ENCODE measurements at places on chromosomes 12 and 14. TPM values are rescaled to one million over a fixed set of nuclear protein-coding genes. Genes with fewer than 3 reads are reported as not detected.

GRCh38 chr12:11497438-11497837, 102.1 kb upstream of the PRB2 start:
- H3K4me3 ChIP-seq, result no peak overlapping the region
- H3K27me3 ChIP-seq, result no peaks in the 10 kb centered on the region
- no peak overlapping the region for H3K27ac ChIP-seq
- no peaks in the 10 kb centered on the region for H3K36me3 ChIP-seq
- peaks cover 4% of the 10 kb centered on the region for H3K4me1 ChIP-seq
- no peak for DNase-seq

GRCh38 chr14:71497645-71498086, 434.6 kb upstream of the RGS6 start:
- H3K27ac ChIP-seq, result no peak overlapping the region
- H3K36me3 ChIP-seq, result no peaks in the 10 kb centered on the region
- H3K4me1 ChIP-seq, result no peaks in the 10 kb centered on the region

The PAPLN gene
- 12.0 TPM for total RNA-seq

GRCh38 chr12:1213618-1214205, 222.7 kb downstream of the ERC1 start:
- no peak for DNase-seq
- no peaks in the 10 kb centered on the region for H3K36me3 ChIP-seq
- no peak overlapping the region for H3K27ac ChIP-seq
- H3K4me3 ChIP-seq, result no peak overlapping the region
- H3K4me1 ChIP-seq, result peaks cover 33% of the 10 kb centered on the region

The INSM2 gene
- not detected for total RNA-seq

The COCH gene
- 4.5 TPM for total RNA-seq

DNA sequence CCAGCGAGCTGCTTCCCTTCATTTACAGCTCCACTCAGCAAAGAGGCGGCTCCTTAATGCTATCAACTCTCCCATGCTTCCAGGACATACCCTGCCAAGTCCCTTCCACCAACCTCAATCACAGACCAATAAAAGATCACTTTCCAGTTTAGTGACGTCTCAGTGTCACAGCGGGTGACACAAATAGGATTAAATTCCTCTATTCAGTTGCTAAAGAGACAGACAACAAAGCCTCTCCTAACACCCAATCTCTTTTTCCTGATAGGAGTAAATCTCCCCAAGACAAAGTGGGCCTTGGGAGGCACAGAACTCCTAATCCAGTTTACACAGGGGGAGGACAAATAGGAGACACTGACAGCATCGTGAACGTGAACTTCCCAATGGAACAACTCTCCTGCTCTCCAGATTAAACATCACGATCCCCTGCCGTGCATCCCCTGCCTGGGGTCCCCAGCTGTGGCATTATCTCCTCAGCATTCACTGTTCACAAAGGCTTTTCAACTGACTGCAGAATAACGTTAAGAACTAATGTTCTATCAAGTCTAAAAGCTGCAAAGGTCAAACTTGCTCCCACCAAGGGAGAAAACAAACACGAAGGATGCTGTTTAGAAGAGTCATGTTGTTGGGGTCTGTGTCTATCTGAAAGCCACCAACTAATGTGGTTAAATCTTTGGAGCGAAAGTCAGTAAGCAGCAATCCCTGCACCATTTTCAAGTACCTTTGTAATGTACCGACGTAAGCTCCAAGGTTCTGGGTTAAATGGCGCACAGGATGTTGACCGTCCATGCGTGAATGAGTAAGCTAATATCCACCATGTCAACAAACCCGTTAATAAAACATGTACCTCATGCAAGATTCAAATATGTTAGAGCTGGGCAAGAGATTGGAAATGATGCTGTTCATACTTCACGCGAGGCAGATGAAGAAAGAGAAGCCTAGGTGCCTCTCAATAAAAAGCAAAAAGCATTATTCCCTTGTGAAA, 31.5 kb downstream of the TMEM132D start:
- DNase-seq, result peak; percentile 60
- no peaks in the 10 kb centered on the region for H3K27me3 ChIP-seq
- H3K4me1 ChIP-seq, result no peaks in the 10 kb centered on the region
- H3K36me3 ChIP-seq, result no peaks in the 10 kb centered on the region
- H3K4me3 ChIP-seq, result no peak overlapping the region

DNA sequence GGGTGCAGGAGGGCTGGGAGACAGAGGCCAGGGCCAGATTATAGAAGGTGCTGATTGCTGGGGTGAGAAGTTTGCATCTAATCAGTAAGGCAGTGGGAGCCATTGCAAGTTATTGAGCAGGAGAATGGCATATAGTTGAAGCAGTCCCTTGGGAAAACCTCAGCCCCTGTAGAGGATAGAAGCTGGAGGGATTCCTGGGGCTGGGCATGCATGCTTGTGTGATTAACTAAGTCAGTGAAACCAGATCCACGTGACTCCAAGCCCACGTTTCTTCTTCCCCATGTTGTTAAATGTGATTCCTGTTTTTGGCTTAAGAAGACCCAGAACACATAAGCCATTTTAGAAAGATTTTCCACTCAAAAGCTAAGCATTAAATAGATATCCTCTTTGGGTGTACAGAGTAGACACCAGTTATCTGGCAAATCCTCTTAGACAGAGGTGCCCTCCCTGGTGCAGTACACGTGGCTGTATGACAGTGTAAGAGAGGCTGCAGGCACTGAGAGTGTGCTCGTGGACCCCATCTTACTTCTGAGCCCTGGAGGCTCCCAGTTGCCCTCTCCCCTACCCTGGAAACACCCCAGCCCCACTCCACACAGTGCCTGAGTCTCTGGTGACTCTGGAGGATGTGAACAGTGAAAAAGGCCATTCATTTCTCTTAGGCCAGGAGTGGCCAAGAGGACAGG, 3.2 kb downstream of the C14orf132 start:
- H3K4me3 ChIP-seq, result no peak overlapping the region
- no peak for DNase-seq
- no peak overlapping the region for H3K27ac ChIP-seq
- no peaks in the 10 kb centered on the region for H3K36me3 ChIP-seq
- H3K4me1 ChIP-seq, result peaks cover 9% of the 10 kb centered on the region
- no peaks in the 10 kb centered on the region for H3K27me3 ChIP-seq

- H3K36me3 ChIP-seq, result no peaks in the 10 kb centered on the region
- peaks cover 8% of the 10 kb centered on the region for H3K27me3 ChIP-seq
- no peaks in the 10 kb centered on the region for H3K4me1 ChIP-seq
- H3K4me3 ChIP-seq, result peak overlapping the region; percentile 12
Observed at GRCh38 chr14:76726551-76726970, 34.7 kb upstream of the VASH1 start.

DNA sequence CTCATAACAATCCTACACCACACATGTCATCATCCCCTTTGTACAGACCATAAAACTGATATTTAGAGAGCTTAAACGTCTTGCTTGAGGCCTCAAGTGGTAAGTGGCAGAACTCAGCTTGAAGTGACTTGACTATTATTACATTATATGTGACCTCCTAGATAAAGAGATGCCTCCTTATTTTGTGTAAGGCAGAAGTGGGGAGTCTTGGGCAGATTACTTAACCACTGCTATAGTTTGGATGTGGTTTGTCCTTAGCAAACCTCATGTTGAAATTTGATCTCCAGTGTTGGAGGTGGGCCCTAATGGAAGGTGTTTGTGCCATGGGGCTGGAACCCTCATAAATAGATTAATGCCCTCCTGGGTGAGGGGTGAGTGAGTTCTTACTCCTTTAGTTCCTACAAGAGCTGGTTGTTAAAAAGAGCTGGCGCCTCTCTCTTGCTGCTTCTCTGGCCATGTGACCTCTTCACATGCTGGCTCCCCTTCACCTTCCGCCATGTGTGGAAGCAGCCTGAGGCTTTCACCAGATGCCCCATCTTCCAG, 37.4 kb downstream of the RCOR1 start:
- no peaks in the 10 kb centered on the region for H3K27me3 ChIP-seq
- peaks cover 22% of the 10 kb centered on the region for H3K4me1 ChIP-seq
- no peak overlapping the region for H3K4me3 ChIP-seq
- no peak overlapping the region for H3K27ac ChIP-seq
- H3K36me3 ChIP-seq, result no peaks in the 10 kb centered on the region
- DNase-seq, result no peak

The CCNT1 gene
- 22.0 TPM for total RNA-seq

Measured in esophagus muscularis mucosa (tissue), 4 donors.